Inflammatory macrophage treated with lipopolysaccharide for 1 hour (primary cell): ENCODE measurements at places on chromosomes 1 and 21.
A peak's percentile ranks its signal among the peaks of the same experiment; 100 is the strongest.

DNA sequence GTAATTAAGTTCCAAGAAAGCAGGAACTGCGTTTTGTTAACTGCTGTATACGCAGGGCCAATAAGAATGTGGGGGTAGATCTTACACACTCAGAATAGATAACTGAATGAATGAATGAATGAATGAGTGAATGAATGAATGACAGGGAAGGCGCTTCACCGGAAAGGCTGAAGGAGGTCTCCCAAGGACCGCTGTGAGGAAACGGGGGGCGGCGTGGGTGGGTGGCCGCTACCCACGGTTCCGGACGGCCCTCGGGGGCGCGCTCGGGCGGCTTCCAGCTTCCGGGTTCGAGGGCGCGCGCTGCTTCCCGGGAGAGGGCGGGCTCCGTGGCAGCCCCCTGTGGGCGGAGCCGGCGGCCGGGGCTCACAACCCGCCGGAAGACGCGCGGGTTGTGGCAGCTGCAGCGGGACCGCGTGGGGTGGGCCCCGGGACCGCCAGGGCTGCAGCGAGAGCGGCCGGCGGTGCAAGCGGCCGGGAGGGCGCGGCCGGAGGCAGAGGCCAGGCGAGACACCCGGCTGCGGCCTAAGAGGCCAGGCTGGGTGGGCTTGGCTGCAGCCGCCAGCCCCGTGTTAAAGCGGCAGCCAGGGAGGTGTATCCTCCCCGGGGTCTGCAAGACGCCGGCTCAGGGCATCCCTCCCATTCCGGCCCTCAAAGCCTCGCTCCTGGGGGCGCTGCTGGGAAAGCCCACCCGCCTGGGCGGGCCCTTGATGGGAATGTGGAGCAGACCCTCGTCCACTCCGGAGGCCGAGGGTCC lies at the start of gene ZFP69:
TSS of gene ZFP69 (plus strand) at position 367 of the 754 bp plus-strand sequence. CDS start 2,072 bp downstream, outside the sequence.
- peak; percentile 57 for DNase-seq

- DNase-seq: no peak
These were observed 27.1 kb upstream of the MPZL1 start for GRCh38 chr1:167694691-167695090.

DNA sequence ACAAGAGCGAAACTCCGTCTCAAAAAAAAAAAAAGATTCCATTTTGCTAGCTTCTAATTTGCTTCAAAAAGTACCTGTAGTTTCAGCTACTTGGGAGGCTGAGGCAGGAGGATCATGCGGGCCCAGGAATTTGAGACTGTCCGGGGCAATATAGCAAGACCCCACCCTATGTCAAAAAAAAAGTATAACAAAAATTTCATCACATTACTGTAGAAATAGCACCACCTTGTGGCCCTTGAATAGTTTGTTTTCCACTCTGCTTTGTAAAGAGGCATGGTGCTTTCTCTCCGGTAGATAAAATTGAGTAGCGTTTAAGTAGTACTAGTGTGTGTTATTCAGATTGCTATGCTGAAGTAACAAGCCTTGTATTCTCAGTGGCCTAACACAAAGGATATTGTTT lies 18.2 kb upstream of the MSTO1 start:
- peak; percentile 80 for DNase-seq

DNA sequence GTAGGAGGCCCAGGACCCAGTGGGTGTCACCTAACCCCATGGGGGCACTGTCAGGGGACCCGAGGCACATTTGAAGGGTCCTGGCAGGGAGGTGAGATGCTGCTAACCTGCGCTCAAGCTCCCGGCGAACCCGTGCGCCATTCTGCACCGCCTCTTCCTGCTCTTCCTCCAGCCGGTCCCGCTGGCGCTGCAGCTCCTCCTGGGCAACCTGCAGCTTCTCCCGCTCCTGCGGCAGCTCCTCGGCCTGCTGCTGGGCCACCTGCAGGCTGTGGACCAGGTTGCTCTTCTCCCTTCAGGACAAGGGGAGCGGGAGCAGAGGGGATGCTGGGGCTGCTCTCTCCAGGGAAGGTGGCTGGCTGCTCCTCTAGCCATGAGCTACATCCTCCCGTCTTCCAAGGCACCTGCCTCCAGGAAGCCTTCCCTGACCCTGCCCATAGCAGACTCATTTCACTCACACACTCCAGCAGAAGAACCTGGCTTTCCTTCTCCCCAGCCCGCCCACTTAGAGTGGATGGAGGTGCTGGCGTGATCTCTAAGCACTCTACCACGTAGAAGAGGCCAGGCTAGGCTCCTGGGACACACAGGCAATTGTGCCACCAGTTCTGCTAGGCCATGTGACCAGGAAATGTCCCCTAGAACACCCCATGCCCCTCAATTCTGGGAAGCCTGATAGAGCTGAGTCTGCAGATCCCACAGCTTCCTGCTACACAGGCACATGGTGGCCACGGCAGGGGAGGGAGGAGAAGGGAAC lies 15.2 kb upstream of the NBPF1 start:
- DNase-seq: no peak

DNA sequence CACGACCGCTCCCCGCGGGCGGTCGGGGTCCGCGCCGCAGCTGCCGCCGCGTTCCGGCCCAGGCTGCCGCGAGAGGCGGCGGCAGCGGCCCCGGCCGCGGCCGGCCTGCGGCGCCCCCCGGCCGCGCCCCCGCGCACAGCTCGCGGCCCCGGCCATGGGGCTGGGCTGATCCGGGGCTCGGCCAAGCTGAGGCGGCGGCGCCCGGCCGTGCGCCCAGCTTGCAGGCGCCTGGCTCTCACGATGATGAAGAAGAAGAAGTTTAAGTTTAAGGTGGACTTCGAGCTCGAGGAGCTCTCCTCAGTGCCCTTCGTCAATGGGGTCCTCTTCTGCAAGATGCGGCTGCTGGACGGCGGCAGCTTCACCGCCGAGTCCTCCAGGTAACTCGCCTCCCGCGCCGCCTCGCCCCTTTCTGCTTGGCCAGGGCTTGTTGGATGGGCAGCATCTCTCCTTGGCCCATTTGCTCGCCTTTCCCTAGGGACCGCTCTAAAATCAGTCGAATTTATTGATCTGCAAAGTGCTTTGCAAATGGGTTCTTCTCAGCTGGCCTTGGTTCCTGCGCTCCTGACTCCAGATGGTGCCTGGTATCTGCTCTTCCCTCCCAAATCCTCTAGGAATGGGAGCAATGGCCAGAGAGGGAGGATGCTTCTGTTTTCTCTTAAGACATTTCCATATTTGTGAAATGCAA lies 431 bp downstream of the EEIG2 start:
- DNase-seq: no peak

GRCh38 chr1:151790071-151790939 lies at the start of gene TDRKH:
Gene TDRKH, minus strand, starts transcription at chr1:151790500. Its CDS starts 7,478 bp downstream, at chr1:151783022.
- peak; percentile 99 for DNase-seq

GRCh38 chr1:190170321-190170720 lies 307.3 kb downstream of the BRINP3 start:
- no peak for DNase-seq

DNA sequence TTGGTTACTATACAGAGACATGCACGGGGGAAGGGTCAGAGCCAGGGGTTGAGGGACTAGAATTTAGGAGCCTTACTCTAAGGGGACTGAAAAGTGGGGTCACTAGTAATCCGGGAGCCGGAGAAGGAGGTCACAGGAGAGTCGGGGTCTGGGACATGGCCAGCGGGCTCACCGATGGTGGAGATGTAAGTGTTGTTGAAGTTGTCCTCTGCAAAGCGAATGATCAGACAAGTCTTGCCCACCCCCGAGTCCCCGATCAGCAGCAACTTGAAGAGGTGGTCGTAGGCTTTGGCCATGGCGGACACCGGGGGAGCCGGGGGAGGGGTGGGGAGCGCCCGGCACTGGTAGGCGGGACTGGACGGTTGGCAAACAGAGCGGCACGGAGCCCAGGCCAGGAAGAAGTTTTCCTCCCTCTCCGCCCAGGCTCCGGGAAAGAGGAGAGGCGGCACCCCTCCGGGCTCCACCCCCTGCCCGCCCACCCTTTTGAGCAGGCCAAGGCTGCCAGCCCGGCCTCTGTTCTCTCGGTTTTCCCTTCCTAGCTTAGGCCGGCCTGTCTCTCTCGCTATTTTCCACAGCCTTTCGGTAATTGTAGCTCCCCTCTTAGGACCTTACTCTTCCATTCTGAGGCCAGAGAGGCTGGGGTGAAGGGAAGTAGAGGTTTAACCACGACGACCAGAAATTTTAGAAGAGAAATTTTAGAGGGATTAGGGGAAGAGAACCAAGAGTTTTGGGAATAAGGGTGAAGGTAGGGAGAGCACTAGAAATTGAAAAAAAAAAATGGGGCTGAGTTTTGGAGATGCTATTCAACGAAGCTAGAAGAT lies at the start of gene RAB13:
TSS of gene RAB13 (minus strand) at position 399 of the 821 bp plus-strand sequence. CDS start at position 296, 103 bp downstream.
- peak; percentile 75 for DNase-seq

- no peak for DNase-seq
These were observed 7.1 kb downstream of the RIIAD1 start for GRCh38 chr1:151728151-151729054.

DNA sequence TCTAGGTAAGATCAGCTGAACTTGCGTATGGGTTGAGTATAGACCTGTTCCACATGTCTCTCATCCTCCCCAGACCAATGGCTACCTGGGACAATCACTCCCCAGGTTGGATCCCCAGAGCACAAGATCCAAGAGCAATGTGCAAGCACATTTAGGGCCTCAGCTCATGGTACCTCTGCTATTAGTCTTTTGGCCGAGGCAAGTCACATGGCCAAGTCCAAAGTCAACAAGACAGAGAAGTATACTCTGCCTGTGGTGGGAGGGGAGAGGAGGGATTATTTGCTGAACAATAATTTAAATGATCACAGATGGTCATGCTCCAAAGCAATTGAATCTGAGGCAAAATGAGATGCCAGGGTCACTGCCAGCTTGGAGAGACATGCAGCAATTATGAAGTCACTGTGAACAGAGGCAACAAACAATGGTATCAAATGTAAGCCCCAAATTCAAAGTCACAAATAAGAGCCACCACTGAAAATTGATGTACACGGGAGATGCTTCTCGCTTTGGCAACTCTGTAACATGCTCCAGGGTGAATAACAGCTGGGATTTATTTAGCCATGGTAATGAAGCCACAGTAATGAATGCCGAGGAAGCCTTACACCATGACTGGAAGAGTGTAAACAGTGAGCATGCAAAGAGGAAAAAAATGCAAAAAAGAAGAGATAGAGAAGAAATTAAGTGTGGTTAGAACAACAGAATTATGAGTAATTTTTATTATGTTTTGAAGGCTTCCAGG lies 149.1 kb downstream of the ZNF281 start:
- no peak for DNase-seq

GRCh38 chr21:15444118-15444960 lies 285.4 kb upstream of the USP25 start:
- DNase-seq: peak; percentile 20

GRCh38 chr1:177596485-177596884 lies 373.4 kb downstream of the SEC16B start:
- DNase-seq: no peak

DNA sequence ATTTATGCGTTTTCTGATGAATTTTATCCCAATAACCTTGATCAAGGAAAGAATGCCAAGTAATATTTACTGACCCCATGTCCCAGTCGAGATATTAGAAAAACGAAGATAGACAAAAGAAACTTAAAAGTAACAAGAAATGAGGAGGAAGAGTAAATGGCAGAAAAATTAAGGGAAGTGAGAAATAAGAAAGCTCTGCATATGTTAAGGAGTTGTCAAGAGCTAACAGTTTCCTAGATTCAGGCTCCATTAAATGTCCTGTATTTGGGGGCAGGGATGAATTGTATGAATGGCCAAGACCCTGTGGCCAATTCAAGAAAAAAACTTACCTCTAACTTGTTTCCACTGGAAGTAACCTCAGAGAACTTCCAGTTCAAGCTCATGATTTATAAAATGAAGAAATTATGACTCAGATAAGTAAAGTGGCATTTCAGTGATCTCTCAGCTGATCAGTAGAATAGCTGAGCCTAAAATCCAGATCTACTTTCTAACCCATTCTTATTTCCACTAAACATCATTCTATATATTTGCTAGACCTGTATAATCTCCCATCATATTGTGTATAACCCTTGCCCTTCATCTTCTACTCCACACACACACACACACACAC lies 73.2 kb downstream of the ZC3H11B start:
- no peak for DNase-seq

- DNase-seq: no peak
These were observed 70.0 kb upstream of the ZNF644 start for GRCh38 chr1:91091812-91092211.

DNA sequence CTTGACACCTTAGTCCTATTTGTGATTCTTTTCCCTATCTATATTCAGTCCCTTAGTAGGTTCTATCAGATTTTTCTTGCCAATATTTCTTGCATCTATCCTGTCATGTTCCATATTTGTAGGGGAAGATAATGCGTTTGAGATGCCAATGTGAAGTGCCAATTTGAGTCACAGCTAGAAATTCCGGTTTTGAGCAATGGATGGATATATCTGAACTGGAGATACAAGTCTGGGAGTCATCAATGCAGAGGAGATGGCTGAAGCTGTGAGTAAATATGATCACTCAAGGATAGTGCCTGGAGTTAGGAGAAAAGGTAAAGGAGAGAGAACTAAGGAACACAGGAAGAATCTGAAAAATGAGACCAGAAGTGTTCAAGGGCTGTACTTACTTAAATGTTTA lies 93.8 kb downstream of the COQ8A start:
- no peak for DNase-seq

DNA sequence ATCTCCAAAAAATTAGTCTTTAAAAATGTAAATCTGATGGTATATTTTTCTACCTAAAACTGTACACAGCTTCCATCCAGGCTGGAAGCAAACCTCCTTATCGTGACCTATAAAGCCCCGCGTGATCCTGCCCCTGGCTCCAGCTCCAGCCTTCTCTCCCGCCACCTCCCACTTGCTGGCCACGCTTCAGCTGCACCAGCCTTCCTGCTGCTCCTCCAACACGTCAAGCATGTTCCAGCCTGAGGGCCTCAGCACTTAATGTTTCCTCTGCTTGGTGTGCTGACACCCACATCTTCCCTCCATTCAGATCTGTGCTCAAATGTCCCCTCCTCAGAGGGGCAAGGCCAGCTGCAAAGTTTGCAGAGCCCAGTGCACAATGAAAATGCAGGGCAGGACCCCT lies 123.5 kb upstream of the MAGI3 start:
- no peak for DNase-seq

GRCh38 chr1:196557797-196558196 lies 50.4 kb downstream of the KCNT2 start:
- DNase-seq: no peak

DNA sequence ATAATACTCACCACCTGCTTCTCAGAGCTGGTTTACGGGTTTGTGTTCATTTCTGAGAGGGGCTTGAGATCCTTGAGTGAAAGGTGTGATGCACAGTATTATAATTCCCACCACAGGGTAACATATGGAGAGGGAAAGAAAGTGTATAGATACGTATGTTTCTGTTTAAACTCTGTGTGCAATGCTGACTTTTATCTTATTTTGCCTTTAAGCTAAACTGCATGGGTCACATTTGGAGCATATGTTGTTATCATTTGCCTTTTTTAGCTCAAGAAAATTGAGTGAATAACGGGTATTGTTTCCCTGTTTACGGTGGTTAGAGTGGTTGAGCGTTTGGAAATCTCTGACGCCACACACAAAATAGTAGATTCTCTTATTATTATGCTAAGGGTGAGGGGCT lies 191.1 kb upstream of the NFIA start:
- DNase-seq: no peak

GRCh38 chr1:245041058-245041698 lies 113.6 kb upstream of the KIF26B start:
- DNase-seq: no peak

- no peak for DNase-seq
These were observed 636.6 kb upstream of the NEGR1 start for GRCh38 chr1:72918940-72919339.

- no peak for DNase-seq
These were observed 57.6 kb downstream of the LMO4 start for GRCh38 chr1:87386217-87386790.
